ENCODE measurements at places on chromosomes 6 and 20.

DNA sequence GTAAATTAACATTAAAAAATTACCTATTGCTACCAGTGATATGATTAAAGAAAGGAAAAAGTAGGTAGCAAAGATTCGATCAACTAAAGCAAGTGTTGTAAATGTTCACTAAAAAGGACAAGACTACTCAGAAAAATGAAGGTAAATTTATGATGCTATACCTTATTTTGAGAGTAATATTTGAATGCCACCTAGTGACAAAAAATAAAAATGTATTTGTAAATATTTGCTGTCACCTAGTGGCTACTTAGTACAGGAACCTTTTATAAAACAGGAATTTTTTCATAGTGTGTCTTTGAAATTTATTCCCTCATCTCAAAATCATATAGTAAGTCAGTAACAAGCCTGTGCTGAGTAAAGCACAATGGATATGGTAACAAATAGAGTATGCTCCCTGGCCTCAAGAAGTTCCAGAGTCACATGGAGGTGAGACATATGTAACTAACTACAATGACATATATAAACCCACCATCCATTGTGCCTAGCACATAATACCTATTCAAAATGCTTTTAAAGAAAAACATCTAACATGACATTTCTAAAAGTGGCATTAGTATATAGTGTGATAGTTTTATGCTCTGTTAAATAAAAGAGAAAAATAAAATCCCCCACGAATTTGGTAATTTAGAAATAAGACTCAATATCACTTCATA lies 193.1 kb upstream of the SIM1 start:
- no peak for DNase-seq

DNA sequence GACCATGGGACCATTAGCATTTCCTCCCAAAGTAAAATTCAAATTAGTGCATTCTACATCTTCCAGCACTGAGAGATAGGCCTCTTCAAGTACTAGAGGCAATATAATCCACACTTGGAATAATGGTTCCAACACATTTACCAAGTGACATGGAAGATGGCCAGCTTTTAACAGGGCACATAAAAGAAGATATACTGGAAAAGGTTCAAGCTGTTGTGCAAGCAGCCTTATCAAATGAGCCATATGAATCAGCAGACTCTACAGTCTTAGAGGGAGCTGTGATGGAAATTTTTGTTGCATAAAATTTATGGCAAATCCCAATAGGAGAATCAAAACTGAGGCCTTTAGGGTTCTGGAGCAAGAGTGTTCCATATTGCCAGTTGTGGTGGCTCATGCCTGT lies 526.6 kb upstream of the IRAK1BP1 start:
- no peak for DNase-seq

DNA sequence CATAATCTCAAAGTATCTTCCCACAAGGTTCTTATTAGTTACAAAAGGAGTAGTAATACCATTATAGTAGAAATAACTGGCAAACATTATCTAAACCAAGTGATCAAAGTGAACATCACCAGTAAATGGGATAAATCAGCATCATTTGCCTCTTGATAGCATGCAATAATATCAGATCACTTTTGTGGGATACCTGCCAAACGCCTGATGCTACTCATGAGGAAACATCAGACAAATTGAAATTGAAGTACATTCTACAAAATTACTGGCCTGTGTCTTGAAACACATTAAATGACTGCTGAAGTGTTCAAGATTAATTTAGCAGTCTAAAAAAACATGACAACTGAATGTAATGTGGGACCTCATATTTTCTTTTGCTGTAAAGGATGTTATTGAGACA lies 208.1 kb downstream of the TINAG start:
- no peak for DNase-seq

- no peak for DNase-seq
Observed at GRCh38 chr6:20900389-20901160, 366.3 kb downstream of the CDKAL1 start.

GRCh38 chr20:57407541-57407956 lies 16.4 kb downstream of the RBM38 start:
- no peak for DNase-seq

- no peak for DNase-seq
Observed at GRCh38 chr6:41177287-41177686, 14.4 kb upstream of the TREM2 start.

- DNase-seq: no peak
Observed at GRCh38 chr6:144673807-144674206, 388.7 kb downstream of the UTRN start.

DNA sequence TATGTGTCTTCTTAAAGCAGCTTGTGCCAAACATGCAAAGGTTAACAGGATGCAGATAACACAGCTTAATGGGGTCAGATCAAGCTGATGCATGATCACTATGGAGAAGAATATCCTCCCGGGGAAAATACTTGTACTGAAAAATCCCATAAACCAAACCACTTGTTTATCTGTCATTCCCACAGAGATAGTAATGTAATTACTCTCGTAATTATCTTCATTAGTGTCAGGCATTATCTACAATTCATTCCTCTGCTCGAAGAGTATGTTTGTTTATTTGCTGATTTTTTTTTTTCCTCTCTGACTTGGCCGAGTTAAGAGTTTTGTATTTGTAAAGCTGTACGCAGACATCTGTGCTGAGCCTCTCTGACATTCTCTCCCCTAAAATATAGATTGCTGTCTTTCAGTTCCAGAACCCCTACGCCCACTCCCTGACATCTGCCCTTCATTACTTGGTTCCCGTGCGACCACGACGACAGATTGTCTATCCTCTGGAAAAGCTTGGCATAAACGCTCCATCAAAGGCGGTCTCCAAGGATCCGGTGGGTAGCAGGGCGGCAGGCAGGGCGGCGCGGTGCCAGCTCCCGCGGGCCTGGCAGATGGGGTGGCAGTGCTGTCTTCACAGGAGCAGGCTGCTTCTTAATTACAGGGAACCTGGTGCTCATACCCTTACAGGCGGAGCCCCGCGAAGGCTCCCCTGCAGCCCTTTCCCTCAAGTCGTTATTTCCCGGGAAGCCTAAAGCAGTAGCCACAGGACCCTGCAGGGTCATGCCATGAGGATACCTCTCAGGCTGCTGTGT lies 147.2 kb downstream of the CFAP61 start:
- peak; percentile 61 for DNase-seq

- DNase-seq: no peak
Observed at GRCh38 chr6:131023834-131024504, 39.1 kb downstream of the EPB41L2 start.

GRCh38 chr6:137489046-137490005 lies 4.9 kb downstream of the OLIG3 start:
- DNase-seq: no peak

- DNase-seq: no peak
Observed at GRCh38 chr6:170147832-170148708, 142.8 kb downstream of the DLL1 start.

GRCh38 chr6:154732538-154733182 lies 556 bp upstream of the SCAF8 start:
- no peak for DNase-seq

- DNase-seq: no peak
Observed at GRCh38 chr6:56767892-56768531, 125.3 kb upstream of the DST start.

DNA sequence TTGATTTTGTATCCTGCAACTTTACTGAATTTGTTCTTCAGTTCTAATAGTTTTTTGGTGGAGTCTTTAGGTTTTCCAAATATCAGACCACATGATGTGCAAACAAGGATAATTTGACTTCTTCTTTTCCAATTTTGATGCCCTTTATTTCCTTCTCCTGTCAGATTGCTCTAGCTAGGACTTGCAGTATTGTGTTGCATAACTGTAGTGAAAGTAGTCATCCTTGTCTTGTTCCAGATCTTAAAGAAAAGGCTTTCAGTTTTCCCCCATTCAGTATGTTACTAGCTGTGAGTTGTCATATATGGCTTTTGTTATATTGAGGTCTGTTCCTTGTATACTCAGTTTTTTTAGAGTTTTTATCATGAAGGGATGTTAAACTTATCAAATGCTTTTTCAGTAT lies 4.6 kb downstream of the MICB start:
- DNase-seq: no peak

DNA sequence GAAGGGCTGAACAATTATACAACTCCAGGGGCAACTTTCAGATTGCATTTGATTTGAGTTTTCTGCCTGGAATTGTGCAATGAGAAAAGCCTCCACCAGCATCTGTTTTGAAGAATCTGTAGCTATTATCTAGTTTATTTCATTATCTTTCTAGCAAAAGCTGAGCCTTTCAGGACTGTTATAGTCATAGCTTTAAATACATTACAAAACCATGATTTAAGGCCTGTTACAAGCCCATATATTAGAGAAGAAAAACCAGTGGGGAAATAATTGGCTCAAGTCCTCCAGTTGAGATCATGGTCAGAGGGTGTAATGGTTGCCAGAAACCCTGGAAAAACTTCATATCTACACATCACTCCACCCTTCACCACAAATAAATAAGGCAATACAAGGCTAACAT lies 676.2 kb downstream of the HDGFL1 start:
- no peak for DNase-seq

DNA sequence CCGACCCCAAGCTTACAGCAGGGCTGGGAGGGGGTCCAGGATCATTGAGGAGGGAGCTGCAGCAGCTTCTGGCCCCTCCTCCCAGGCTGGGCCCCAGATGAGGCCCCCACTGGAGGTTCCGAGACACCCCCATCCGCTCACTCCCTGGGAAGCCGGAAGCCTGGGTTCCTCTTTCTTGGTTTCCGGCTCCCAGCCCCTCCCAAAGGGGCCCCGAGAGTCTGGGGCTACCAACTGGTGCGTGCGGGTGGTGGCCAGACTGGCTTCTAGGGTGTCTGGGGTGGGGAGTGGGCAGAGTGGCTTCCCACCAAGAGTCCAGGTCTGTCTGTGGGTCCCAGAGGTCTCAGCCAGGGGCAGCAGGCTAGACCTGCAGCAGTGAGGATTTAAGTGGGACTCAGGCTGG lies 2.2 kb downstream of the RGS19 start:
- no peak for DNase-seq

GRCh38 chr6:126188279-126188909 lies 151.5 kb upstream of the CENPW start:
- DNase-seq: no peak

DNA sequence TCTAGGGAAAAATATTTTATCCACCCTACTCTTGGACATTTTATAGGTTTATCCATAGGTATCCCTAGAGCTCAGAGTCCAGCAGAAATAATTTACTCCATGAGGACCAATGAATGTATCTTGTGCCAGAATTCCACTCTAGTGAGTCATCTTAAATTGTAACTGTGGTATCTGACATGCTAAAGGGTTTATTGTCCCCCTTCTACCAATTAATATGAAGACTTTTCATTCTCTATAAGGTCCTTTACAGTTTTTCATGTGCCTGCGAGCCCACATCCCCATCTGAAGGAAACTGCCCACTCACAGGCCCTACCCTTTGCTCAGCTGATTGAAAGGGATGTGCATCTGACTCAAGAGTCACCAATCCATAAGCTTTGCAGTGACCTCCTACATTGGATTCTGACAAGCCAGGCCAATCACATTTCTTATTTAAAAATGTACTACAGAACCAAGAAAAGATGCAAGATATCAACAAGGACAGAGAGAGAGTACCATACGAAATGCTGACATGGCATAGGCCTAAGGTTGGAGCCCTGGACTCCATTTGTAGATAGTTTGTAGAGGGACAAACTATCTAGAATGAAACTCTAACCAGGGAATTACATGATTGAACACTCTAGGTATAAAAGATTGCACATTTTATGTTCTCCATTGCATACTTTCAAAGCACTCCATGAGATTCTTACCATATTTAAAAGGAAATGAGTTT lies 93.4 kb upstream of the DEFB112 start:
- no peak for DNase-seq

DNA sequence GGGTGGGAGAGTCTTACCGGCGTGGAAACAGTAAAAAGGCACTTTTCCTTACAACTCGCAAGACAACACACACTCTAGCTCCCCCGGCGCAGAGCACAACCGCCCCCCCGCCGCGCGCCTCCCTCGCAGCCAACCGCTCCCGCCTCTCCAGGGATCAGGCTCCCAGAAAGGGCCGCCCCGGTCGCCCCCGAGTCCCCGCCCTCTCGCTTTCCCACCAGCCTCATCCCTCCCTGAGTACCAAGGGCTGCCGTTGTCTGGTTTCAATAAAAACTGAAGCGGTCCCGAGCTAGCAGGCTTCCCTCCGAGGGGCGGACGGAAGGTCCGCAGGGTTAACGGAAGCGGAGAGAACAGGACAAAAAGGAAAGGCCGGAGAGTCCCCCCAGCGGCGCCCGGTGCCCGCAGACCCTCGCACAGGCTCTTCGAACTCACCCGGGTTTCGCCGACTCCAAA lies 804 bp downstream of the ELOVL5 start:
- no peak for DNase-seq

DNA sequence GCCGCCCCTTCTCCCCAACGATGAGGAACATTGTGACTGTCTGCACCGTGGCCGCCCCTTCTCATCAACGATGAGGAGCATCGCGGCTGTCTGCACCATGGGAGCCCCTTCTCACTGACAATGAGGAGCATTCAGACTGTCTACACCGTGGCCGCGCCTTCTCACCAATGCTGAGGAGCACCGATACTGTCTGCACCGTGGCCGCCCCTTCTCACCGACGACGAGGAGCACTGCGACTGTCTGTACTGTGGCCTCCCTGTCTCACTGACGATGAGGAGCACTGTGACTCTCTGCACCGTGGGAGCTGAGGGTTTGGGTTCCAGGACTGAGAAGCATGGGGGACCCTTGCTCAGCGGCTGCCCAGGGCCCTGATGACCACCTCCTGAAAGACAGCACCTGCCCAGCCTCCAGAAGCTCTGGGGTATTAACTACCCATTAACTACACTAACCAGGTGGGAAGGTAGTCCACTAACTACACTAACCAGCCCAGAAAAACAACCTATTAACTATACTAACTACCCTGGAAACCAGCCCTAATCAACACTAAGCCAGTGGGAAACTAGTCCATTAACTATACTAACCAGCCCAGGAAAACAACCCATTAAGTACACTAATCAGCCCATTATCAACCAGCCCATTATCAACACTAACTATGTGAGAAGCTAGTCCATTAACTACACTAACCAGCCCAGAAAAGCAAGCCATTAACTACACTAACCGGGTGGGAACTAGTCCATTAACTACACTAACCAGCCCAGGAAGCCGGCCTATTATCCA lies 116.9 kb downstream of the TAF4 start:
- no peak for DNase-seq

DNA sequence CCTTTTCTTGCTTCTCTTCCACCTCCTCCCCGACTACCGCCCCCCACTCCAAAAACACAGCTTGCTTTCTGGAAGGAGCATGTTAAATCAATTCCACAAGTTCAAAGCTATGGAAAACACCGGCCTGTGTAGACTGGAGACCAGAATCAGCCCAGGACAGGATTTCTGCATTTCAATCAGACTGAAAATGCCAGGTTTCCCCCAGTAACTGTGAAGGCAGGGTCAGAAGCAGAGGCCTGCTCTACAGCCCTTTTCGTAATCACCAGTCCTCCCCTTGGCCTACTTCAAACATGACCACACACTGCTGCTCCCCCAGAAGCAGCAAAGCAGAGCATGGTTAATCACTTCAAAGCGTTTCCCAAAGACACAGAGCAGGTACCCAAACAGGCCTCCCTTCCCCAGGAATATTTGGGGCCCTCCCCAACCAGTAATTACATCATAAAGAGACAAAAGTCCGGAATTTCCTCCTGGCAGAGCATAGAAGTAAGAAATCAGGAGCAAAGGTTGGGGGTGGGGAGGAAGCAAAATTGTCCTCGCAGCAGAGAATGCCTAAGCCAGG lies 38.4 kb downstream of the ZMYND8 start:
- no peak for DNase-seq
